Aorta (tissue), 5 donors: ENCODE measurements at places on chromosomes 16 and 17.

DNA sequence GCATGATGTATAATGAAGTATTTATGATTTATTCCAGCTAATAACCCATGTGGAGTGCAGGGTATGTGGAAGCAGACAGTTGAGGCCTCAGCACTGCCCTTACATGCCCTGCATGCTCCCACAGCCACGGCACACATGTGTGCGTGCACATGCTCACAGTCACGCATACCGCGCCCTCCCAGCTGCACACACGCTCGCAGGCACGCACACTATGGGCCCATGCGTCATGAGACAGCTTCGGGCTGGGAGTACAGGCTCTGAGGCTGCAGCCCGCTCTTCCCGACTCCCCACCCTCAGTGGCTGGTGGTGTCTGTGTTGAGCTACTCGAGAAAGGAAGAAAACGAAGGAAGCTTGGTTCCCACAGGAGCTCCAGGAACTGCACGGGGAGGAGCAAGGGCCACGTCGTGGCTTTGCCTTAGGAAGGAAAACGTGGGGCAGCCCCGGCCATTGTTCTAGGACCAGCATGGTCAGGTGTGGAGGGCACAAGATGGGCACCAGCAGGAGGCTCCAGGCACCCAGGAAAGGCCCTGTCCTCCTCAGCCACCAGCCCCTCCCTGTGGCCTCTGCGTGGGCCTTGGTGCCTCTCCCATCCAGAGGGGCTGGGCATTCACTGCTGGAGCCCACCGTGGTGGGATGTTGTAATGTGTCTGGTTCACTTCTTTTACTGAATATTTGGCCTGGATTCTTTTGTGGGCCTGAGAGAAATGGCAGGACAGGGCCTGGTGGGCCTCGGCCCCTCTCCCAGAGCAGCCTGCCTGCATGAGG lies 27.5 kb upstream of the CDH15 start:
- peak; percentile 34 for DNase-seq

DNA sequence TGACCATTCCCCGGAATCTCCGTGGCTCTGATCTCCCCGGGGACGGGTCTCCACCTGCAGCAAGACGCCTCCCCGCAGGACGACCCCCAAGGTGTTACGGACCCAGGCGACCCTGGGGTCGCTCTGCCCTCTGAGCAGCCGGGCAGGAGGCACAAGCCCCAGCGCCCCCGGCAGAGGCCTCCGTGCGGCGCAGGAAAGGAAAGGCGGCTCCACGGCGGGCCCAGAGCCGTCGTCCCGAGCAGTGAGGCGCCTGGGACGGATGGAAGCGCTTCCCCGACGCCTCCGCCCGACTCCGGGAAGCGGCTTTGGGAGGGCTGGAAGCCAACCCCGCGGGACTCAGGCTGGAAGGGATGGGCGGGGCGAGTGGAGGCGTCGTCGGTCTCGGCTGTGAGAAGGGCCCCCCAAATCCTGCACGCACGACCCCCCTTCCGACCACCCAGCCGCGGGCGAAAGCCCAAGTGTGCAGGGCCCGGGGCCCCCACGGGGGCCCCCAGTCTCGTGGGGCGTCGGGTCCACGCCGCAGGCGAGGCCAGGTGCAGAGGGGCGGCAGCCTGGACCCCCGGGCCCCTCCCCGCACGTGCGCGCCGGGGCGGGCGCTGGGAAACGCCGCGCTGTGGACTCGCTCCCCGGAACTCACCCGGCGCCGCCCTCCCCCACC lies 32.7 kb upstream of the RPH3AL start:
- DNase-seq, result peak; percentile 72

DNA sequence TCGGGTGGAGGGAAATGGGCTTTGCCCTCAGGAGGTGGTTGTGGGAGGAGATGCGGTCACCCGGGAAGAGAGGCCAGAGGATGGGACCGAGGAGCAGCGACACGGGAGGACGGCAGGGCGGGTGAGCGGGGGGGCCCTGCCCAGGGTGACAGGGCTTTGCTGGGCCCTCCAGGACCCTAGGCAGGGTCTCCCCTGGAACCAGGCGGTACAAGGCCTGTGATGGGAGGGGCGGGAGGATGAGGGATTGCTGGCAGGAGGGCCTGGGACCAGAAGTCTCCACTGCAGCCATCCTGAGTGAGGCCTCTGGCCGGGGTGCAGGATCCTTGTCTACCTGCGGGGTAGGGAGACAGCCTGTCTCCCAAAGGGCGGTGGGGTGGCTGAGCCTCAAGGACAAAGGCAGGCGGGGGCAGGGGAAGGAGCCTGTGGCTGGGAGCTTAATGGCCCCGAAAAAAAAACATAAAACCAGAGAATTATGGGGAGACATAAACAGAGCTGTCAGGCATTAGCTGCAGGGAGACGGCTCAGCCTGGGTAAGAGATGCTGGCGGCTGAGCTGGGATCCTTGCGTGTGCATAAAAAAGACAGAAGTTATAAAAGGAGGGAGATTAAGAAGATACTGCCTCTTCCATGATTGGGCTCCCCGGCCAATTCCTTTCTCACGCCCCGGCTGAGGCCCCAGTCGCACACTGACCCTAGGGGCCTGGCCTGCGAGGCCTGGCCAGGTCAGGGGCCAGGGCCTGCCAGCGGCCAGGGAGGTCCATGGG lies 66.7 kb downstream of the SREBF1 start:
- no peak for DNase-seq

- DNase-seq, result no peak
Measured at GRCh38 chr17:55454906-55455474, 33.4 kb upstream of the MMD start.

GRCh38 chr16:66580605-66581209 lies 1.4 kb downstream of the CMTM2 start:
- DNase-seq, result no peak
